Fibroblast of upper back skin (primary cell): ENCODE measurements at places on chromosomes 5 and 9.

DNA sequence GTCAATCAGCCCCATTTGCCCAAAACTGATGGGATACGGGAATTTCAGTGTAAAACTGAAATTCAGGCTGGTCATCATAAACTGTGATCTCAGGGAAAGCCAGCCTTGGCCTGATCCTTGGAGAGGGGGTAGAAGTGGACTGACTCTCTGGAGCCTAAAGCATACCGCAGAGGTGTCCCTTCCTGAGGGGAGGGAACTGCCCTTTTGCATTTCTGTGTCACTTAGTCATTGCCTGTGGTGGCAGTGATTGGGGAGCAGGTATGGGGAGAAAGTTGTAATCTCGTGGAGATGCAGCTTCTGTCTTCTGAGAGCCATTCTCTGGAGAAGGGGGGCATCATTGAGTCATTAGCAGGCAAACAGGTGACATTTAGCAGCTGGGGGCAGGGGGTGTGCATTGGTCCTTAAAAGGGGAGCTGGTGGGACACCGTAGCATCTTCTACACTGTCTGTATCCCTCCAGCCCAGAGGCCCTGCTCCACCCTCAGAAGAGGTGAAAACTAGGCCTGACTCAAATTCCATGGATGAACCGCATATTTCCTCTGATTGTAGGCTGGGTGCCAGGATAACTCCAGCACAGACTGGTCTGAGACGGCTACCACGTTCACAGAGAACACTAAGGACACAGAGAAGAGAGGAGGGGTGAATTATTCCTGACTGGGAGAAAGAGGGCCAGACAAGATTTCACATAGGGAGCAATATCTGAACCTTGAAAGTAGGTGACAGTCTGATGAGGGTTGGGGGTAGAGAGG lies 143.3 kb downstream of the SEC61B start:
- peak; percentile 90 for DNase-seq

DNA sequence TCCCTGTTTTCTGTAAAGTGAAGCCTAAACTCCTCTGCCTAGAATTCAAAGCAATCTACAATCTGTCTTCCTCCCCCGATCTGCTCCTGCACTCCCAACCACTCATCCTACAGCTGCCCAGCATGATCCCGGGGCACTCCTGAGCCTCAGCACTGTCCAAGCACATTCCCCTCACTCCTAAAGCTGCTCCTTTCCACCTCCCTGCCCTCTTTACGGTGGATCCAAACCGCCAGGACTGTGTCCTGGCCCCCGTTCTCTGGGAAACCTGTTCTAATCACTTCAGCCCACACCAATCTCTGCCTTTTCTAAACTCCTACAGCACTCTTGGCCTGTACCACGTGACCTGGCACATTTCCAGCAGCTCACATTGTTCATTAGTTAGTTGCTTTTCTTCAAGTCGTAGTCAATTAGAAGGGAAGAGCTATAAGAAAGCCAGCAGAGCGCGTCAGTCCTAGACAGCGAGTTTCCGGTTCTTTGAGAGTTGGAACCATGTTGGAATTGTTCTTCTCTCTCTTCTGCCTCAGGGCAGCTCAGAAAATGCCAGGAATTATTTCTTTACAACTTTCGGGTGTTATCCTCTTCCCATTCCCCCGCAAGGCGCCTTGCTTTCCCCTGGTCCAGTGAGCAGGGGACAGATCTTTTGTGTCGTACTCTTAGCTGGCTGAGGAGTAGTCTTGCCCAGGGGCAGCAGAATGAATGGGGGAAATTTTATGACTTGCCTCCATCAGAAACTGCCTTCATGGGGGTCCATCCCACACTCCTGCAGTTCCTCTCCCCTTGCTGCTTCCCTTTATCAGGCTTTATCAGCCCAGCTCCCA lies 60.7 kb downstream of the NRG2 start:
- peak; percentile 17 for DNase-seq

- no peak for DNase-seq
Observed at GRCh38 chr5:88419931-88420330, 151.3 kb upstream of the TMEM161B start.

DNA sequence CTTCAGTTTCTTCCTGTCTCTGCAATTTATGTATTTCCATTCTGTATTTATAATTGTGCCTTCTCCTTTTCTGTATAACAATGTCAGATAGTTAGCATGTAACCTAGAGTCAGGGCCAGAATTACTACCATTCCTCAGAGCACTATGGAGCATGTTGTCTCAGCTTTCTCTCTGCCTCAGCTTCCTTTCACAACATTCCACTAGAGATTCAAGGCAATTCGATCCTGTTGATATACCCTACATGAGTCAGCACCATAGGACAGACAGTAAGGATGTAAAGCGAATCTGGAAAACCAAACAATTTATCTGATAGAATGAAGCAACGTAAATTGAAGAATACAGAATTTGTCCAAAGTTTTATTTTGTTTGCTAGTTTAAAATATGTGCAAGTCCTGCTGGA lies 728.3 kb upstream of the SEMA6A start:
- DNase-seq = peak; percentile 19

DNA sequence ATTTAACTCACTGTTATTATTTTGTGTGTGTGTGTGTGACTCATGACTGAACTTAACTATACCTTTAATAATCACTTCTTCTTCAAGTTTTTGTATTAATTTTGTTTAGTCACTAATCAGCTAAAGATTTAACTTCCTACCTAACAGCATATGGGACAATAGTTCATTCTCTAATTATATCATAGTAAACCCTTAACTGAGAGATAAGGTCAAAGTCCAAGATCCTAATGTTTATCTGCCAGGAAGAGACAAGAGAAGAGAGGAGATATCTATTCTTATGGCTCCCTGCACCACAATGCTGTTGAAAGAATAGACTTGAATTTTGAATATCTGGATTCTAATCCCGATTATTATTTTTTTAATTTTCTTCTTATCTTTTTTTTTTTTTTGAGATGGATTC lies 28.1 kb downstream of the FREM1 start:
- no peak for DNase-seq

DNA sequence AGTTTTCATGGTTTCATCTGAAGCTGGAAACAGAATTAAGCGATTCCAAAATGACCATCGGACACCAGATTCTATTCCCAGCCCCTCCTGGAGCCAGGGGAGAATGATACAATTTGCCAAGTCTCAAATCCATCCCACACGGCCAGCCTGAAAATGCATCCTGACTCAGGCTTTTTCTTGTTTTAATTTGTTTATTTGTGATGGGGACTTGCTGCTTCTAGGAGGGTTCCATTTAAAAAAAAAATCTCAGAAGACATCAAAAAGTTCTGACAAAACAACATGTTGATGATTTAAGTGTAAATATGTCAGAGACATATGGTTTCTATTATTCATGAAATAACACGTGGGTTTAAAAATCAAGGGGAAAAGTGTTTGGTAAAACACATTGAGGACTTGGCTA lies 173.2 kb downstream of the GAS1 start:
- no peak for DNase-seq

DNA sequence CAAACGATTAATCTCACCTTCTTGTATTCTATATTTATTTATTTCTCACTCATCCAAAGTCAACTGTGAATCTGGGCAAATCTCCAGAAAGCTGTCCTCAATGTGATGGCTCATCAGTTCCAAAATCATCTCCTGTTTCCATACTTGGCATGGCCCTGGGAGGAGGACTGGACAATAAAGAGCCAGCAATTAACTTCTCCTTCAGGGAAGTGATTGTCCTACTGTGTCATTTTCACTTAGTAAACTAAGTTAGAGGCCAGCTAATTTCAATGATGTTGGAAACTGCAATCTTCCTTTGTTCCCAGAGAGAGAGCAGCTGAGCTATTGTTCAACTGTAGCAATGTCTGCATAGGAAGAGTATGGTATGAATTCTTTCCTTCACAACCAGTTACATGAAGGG lies 17.5 kb downstream of the CDH12 start:
- DNase-seq = no peak

DNA sequence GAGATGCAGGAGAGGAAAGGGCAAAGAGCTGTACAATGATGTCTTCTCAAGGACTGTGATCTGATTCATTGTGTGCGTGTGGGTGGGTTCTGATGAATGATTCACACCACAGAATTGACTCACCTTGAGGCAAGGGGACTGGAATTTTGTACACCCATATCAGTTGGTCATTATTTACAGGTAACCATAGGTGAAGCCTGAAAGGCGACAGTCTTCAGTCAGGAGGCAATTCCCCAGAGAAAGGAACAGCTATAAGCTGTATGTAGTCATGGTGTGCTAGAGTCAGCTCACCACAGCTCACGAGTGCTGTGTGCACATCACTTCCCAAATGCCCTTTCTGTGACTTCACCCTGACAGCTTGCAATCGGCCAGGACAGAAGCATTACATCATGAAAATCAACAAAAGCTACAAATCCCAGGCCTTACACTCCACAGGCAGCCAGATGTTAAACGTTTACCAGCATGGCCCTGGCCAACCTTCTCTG lies 87.6 kb upstream of the RPS23 start:
- peak; percentile 60 for DNase-seq

- peak; percentile 67 for DNase-seq
Observed at GRCh38 chr5:13976867-13977830, 32.7 kb upstream of the DNAH5 start.

DNA sequence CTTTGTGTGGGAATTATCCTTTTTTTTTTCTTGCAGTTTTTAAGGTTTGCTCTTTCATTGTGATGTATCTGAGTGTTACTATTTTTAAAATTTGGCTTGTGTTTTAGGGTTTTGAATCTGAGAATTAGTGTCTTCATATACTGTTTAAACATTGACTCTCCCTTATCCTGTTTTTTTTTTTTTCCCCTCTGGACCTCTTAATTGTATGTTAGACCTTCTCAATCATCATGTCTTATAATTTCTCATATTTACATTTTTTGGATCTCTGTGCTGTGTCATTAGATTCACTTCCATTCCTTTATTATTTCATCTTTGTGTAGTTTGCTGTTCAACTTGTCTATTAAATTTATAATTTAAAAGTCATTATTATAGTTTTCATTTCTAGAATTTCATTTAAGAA lies 47.0 kb downstream of the SCAMP1 start:
- DNase-seq = no peak

GRCh38 chr9:125137200-125137599 lies 6.1 kb downstream of the SCAI start:
- peak; percentile 81 for DNase-seq

DNA sequence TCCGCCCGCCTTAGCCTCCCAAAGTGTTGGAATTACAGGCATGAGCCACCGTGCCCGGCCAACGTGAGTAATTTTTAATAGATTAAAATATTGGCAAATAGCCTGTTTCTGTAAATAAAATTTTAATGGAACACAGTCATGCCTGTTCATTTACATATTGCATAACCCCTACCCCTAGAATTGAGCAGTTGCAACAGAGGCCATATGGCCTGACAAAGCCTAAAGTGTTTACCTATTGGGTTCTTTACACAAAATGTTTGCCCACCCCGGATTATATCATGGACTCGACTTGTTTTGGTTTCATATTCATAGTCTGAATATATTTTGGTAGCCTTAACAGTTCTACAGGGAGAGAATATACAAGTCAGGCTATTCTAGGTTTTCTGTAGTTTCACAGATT lies 5.3 kb downstream of the NSA2 start:
- DNase-seq = no peak

DNA sequence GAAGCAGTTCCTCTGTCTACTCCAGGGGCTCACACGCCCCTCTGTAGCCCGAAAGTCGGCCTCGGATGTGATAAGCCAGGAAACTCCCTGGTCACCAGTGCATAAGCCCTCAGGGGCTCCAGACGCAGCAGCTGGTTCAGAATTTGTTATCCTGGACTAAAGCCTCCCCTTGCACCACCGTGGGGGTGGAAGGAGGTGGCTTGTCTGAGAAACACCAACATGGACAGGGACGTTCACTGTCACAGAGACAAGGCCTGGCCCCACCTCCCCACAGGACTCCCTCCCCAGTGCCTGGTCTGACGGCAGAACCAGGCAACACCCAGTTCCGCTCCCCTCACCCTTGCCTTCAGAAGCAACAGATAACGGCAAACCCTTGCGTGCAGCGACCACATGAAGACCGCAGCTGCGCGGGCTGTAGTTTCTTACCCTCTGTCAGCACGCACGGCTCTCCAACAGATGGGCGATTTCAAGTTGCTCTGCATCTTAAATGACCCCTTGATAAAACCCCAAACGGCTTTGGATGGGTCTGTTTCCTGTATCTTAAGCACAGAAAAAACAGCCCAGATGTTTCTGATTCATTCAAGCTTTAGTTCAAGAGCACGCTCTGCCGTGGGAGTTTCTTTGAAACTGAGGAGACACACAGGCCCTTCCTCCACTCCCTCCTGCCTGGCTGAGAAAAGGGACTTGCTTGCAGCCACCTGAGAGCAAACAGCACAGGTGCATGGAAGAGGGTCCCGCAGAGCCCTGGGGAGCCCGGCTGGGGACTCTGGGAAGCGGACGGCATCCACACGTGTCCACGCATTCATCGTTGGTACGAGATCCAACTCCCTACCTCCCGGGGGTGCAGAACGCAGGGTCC lies 44.7 kb upstream of the NKD2 start:
- DNase-seq = peak; percentile 90

- peak; percentile 97 for DNase-seq
Observed at GRCh38 chr5:159184858-159185381, 24.4 kb downstream of the RNF145 start.
